Stimulated activated CD4-positive, alpha-beta T cell treated with anti-CD3 and anti-CD28 coated beads, Interleukin-1b, Interleukin-23, amount 100 ng/mL, for 1 hour (primary cell): ENCODE measurements at places on chromosomes 6 and 20.

- DNase-seq, result no peak
Observed at GRCh38 chr6:74768120-74768519, 437.7 kb downstream of the COL12A1 start.

DNA sequence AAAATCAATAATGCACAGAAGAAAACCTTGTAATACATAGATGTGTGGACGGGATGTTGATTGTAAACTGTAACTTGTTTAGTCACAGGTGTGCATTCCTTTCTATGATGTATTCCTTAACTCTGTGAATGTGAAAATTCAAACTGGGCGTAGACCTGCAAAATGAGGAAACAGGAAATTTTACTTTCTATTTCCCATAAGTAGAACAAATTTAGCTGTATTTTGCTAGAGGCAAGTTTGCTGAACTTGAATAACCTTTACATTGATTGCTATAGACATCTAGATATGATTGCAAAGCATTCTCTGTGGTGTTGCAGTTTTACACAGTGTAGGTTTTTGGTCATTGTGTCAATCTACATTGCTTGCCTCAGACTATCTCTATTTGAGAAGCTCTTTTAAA lies 368.4 kb upstream of the MAN1A1 start:
- DNase-seq, result no peak

GRCh38 chr6:109739686-109740085 lies 48.6 kb downstream of the FIG4 start:
- no peak for DNase-seq

GRCh38 chr6:111850295-111850937 lies 22.8 kb downstream of the FYN start:
- no peak for DNase-seq

DNA sequence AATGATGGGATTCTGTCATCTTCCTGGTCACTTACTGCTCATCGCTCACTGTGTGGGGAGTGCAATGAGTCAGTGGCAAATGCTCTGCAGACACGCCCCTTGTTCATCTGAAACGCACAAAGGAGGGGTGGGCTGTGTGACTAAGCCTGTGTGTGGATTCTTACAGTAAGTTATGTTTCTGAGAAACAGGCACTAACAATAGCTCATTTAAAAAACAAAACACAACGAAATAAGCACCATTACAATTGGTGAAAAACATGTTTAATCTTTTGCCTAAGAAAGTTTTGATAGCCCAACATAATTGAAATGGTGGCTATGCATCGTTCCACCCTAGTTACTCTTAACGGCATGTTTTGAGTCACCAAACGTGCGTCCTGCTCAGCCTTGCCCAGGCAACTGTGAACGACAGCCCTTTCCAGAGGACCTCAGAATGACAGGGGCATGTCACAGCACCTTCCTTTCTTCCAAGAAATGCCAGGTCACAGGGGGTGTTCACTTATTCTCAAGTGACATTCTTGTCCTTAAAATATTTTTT lies 118.4 kb upstream of the SGK1 start:
- DNase-seq, result peak; percentile 40

- DNase-seq, result no peak
Observed at GRCh38 chr6:28005152-28005890, 48.3 kb downstream of the OR2B6 start.

DNA sequence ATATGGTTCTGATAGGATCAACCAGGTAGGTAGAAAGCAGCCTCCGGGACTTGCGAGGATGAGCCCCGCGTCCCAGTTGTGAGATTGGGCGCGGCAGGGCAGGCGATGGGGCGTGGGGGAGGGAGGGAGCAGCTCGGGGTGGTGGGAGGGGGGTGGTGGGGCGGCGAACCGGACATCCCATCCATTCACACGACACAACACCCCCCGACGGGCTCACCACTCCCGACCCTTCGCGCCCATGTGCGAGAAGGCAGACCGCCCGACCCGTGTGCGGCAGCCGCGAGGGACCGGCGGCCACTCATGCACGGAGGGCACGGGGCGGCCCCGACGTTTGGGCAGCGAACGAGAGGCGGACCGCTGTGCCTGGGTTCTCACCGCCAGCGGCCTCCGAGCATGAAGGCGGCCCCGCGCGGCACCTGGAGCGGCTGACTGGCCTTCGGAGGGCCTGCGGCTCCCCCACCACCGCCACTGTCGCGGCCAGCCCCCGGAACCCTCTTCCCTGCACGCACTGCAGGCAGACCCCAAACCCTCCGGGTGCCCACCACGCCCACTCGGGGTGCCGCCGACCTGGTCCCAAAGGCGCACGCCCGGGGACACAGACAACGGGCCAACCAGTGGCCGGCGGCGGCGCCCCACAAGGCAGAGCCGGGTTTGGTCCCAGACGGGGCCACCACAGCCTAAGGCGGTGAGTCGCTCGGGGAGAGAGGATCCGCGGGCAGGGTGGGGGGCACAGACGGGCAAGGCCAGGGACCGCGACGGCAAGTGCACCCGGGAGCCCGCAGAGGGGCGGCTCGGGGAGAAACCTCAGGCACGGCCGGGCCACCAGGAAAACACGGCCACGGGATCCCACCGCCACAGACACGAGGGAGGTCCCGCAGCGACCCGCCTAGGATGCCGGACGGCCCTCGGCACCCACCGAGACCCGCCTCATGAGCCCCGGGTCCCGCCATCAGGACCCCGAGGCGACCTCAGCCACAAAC lies 769.2 kb upstream of the DEFB115 start:
- no peak for DNase-seq

DNA sequence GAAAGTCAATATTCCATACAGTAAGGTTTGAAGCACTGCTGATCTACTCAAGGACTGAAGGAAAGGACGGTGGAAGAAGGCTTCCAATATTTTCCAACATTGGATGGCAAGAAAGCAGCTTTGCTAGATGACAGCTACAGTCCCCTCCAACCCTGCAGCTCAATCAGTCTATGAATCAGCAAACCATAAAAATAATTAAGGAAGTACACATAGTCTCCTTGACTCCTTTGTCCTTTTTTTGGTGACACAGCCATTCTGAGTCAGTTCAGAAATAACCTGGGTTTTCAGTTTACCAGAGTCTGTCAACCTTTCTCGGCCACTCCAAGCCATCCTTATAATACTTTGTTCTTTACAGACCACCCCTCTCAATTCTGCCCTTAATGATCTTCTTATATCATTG lies 232.5 kb downstream of the IBTK start:
- no peak for DNase-seq

DNA sequence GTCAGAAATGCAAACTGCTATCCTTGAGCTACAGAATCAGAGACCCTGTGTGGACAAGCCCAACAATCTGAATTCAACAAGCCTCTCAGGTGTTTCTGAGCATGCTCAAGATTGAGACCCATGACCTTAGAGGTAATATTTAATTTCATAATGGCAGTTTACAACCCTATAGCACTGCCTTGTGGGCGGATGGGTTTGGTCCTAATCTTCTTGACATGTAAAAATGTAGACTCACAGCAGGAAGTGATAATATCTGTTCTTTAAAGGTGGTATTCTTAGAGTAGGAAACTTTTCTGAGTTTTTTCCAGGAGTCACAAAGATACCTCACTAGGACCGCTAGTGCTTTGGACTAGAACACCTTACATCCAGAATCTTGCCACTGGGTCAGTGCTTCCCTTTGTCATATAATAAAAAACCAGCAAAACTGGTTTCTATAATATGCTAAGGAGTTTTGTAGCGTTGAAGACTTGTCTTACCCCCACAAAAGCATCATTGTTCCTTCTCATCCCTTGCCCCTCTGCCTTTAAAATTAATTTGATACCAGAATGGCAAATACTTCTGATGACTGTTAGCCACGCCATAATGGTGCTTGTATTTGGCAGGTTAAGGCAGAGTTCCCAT lies 52.6 kb downstream of the E2F3 start:
- DNase-seq, result no peak

DNA sequence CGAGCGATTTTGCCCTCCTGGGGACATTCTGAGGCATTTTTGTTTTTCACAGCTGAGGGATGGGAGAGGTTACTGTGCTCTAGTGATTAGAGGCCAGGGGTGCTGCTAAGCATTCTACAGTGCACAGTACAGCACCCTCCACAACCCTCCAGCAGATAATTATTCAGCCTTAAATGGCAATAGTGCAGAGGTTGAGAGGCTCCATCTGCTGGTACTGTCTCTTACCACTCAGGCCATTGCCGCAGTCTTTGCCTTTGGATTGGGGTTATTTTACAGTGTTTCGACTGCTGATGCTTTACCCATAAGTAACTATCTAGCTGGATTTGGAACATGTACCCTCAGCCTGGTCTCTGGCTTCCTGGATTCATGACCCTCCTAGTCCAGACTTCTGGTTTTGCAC lies 705.3 kb downstream of the KIF16B start:
- DNase-seq, result no peak

GRCh38 chr20:14235355-14235754 lies 102.1 kb downstream of the FLRT3 start:
- DNase-seq, result no peak

GRCh38 chr20:58619077-58619863 lies 31.8 kb upstream of the STX16 start:
- DNase-seq, result no peak

GRCh38 chr6:157840776-157841175 lies 17.7 kb downstream of the SNX9 start:
- DNase-seq, result no peak

- no peak for DNase-seq
Observed at GRCh38 chr6:44238687-44239350, 8.1 kb upstream of the HSP90AB1 start.

DNA sequence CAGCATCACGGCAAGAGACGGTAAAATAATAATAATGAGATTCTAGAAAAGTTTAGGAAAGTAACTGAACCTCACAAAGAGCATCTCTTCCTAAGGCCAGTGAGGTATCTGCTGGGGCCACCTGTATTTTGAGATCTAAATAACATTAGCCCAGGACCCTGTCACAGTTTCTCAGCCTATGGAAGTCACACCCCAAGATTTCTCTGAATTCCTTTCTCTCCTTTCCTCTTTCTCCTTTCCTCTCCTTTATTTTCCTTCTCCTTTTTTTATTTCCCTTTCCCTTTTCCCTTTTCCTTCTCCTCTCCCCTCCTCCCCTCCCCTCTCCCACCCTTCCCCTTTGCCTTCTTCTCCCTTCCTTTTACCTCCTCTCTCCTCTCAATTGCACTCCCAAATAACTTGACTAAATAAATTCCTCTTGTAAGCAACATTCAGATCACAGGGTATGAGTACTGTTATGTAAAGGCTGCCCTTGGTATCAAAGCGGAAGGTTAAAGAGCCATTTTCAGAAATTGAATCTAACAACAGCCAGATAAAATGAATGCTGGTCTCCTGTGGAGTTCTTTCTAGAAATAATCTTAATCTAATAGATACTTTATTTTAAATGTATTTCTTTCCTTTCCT lies 506.2 kb downstream of the EPM2A start:
- no peak for DNase-seq

DNA sequence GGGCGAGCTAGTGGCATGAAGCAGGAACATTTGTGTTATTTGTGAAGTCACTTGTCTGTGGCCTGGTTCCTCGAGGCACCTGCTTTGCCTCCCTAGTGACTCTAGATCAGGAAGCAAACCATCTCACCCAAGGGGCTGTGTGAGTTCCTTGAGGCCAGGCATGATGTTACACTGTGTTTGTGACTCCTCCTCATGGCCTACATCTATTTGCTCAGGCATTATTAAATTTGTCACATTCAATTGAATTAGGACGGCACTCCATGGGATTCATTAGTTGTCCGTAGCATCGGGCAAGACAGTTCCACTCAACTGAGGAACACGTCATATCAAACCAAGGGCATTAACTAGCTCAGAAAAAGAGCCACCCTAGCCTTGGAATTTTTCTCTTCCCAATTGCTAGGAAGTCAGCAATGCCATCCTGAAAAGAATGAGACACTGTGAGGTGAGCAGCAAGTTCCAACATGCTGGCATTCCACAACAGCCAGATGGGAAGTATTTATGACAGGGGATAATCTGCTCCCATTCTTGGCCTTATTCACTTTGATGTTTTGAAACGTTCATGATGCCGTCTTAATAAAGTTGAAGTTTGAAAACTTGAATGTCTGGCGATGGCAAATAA lies 17.2 kb downstream of the TMEM200A start:
- no peak for DNase-seq

DNA sequence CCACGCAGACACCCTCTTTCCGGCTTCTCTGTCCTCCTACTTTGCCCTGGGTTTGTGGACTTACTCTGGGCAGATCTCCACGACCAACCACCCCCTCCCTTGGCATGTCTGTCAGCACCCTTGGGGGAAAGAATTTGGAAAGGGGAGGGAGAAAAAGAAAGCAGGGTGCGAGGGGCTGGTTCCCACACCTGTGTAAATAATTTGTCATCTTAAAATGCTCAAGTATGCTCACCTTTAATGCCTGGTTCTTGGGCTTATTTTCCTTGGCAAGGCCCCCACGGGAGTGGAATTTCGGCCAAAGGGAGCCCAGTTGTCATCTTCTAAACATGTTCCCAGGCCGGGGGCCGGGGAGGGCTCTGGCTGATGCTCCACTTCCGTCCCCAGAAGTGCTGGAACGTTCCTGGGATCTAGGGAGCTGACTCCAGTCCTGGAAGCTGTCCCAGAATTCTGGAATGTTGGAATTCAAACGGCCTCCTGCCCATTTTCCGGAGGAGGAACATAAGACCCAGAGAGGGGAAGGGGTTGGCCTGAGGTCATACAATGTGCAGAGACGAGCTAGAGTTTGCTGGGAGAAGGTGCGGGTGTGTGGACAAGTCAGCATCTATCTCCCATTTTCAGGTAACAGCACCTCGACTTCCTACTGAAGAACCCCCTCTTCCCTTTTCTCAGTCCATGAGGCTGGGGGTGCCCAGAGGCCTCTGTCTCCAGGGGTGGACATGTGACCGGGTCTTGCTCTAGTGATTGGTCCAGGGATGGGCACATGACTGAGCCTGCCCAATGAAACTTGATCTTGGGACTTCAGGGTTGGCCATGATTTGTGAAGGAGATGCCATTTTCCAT lies 122.3 kb downstream of the CEBPB start:
- DNase-seq, result no peak

- no peak for DNase-seq
Observed at GRCh38 chr6:36642913-36643817, 35.3 kb upstream of the CDKN1A start.

- no peak for DNase-seq
Observed at GRCh38 chr20:10568032-10568431, 105.8 kb downstream of the JAG1 start.

DNA sequence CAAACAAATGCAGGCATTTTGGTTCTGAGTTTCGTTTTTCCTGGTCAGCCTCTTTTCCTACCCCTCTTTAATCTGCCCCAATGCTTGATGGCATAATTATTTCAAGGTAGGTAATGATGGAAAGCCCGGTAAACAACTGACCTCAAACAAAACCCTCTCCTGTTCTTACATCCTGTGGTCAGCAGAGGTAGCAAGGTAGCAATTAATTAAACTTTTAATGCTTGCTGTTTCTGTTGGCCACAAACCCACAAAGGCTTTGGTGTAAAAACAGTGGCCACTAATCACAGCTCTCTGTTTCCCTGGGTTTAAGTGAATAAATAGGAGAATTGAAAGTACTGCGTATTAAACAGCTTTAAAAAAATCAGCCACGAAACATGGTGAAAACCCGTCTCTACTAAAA lies 261.5 kb upstream of the SOX4 start:
- DNase-seq, result no peak

- DNase-seq, result no peak
Observed at GRCh38 chr6:94588301-94588700, 989.0 kb upstream of the MANEA start.
